ENCODE measurements at places on chromosomes 1 and 21.

DNA sequence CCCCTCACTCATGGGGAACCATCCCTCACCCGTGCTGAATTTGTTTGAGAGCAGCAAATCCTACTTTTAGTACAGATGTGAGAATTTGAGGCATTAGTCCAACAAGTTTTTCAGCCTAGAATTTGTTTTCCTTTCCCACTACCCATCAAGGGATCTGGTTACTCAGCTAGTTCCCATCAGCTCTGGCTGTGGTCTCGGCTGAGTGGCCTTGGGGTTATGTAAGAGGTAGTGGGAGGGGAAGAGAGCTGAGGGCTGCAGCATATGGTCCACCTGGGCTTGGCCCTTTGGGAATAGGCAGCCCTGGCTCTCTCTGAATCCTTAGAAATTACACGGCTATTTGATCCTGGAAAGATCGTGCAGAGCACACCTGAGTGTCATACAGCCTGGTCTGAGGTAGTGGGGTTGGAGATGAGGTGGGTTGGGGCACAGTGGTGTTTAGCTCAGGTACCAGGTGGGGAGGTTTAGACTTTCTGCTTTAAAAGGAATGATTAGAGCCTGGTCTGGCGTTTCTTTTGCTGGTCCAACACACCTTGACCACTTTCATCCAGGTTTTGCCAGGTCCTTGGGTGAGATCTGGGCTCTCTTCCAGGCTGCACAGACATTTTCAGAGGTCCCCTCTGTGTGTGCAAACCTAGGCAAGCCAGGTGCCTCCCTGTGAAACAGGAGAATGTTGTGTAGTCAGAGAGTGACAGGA is 4.2 kb downstream of the GSTM4 start:
- DNase-seq, result peak; percentile 92

- DNase-seq, result no peak
Measured at GRCh38 chr21:43034101-43034500, 41.5 kb downstream of the CBS start.

- peak; percentile 66 for DNase-seq
Measured at GRCh38 chr1:22665752-22666151, 12.7 kb downstream of the C1QB start.

DNA sequence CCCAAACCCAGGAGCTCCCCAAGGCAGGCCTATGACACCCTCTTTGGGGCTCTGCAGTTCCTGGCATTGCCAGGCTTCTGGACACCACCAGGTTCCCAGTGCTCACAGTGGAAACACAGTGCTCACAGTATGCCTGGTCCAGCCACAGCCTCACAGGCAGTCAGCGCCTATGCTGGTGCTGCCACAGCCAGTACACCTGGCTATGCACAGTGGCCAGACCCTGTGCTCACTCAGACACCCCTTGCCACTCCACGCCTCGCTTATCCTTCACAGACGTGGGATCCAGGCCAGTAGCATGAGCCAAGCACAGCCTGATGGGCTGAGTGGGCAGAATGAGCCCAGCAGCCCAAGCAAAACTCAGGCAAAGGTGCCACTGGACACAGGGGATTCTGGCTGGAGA is 579.2 kb upstream of the ADGRL2 start:
- DNase-seq, result no peak

DNA sequence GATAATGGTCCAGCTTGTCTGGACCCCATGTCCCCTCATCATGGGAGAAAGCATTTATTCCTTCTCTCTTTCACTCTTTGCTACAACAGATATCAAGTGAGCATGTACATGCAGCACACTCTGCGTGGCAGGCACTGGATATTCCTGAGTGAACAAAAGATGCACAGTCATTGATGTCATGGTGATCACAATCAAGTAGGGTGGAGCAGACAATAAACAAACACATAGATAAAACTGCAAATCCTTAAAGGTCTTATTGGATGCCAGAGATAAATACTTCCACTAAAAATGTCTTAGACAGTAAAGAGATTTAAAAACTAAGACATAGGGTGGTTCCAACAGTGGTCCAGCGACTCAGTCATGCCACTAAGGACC is 178.0 kb downstream of the ZC3H11B start:
- DNase-seq, result no peak

- DNase-seq, result no peak
Measured at GRCh38 chr21:19400223-19400770, 996.7 kb upstream of the TMPRSS15 start.

GRCh38 chr1:147892731-147893214 is 9.8 kb upstream of the GJA8 start:
- peak; percentile 16 for DNase-seq

DNA sequence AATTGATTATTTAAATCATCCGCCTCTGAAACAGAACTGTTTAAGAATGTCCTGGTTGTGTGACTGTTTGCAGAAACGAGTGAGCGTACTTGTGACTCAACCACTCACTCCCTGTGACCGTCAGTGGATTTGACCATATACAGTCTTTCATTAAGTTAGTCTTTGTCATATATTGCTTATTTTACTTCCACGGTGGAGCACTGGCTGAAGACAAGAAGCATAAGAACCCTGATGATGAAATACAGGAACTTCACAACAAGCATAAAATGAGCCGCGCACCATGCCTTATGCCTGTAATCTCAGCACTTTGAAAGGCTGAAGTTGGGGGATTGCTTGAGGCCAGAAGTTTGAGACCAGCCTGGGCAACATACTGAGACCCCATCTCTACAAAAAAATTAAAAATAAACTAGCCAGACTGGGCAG is 194.0 kb downstream of the TOMM20 start:
- no peak for DNase-seq

DNA sequence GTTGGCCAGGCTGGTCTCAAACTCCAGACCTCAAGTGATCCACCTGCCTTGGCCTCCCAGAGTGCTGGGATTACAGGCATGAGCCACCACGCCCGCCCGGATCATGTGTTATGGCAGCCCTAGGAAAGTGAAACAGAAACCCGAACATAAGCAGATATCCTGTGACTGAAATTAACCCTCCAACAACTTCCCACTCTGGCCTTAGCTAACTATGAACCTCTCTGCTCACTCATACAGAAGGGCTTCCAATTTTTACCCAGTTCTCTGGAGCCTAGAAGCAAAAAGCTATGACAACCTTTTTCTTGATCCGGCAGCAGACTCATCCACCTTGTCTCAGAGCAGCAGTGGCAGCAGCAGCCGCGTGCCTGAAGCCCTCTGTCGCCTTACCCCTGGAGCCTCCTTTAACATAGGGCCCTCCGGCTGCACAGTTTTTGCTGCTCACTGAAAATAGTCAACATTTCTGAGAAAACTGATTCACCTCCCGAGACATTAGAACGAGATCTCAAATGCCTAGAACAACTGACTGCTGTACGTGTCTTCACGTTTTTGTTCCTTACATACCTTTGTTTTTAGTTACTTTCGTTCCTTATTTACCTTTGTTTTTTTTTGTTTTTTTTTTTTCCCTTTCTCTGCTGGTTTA is 9.3 kb downstream of the CBR1 start:
- no peak for DNase-seq

DNA sequence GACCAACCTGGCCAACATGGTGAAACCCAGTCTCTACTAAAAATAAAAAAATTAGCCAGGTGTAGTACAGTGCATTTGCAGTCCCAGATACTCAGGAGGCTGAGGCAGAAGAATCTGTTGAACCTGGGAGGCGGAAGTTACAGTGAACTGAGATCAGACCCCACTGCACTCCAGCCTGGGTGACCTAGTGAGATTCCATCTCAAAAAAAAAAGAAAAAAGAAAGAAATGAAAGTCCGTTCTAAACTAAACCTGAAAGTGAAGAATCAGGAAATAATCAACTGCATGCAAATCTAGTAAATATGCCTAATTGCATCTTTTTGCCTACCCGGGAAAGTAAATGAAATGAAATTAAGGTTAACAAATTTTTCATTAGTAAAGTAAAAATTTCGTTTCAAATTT is 99.6 kb downstream of the ZZZ3 start:
- no peak for DNase-seq

- no peak for DNase-seq
Measured at GRCh38 chr1:6869545-6869944, 84.3 kb downstream of the CAMTA1 start.

- no peak for DNase-seq
Measured at GRCh38 chr1:30808067-30808662, 50.6 kb upstream of the LAPTM5 start.

DNA sequence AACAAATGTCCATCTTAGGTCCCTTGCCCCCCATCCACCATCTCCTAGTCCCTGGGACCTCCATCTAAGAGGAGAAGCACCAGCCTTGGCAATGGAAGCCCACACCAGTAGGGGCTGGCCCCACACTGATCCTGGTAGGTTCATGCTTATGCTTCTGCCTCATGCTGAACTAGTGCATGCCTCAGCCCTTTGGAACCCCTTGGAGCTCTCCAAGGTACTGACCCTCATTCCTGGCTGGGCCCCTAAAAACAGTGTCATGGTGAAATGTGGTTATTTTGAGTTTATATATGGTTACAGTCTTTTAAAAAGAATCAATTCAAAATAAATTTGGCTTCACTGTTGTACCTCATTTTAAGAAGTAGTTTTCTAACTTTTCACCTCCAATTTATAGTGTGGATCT is 108.3 kb downstream of the HIVEP3 start:
- DNase-seq, result no peak

DNA sequence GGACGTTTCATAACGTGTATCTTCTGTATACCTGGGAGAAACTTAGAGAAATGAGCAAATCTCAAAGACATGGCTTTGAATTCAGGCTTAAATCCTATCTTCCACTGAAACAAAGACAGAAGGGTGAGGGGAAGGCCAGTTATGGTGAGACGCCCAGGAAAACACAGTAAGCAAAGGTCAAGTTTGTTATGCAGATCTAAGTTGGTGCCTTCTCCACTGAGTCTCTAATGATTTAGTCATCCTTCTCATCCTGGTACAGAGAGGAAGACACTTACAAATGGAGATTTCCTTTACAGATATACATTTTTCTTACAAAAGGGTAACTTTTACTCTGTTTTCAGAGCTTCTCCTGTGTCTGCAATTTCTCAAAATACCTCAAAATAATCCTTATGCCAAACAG is 64.4 kb downstream of the MAP3K7CL start:
- no peak for DNase-seq

GRCh38 chr1:211928993-211929637 is 98.6 kb upstream of the LPGAT1 start:
- DNase-seq, result no peak

GRCh38 chr1:171805395-171806115 is 24.1 kb downstream of the METTL13 start:
- DNase-seq, result no peak

DNA sequence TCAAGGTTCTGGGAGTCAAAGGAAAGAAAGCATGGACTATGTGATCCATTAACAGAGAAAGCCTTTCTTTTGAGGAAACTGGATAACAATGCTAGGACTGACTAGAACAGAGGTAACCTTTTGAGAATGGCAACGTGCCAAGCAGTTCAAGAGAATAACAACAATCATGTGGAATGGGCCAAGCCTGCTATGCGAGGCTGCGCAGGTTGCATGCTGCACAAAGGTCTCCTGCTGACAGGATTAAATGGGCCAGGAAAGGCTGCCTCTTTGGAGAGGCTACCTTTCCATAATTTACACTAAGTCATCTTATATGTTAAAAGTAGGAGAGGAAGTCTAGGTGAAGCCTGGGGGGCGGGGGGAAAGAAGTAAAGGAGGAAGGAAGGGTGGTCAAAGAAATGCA is 5.8 kb downstream of the PCNX2 start:
- DNase-seq, result no peak
